ENCODE measurements at places on chromosomes 2 and 18.

GRCh38 chr2:7242189-7242867 lies 325.1 kb downstream of the RNF144A start:
- DNase-seq = no peak

- DNase-seq = no peak
Measured at GRCh38 chr2:101972621-101973434, 18.9 kb upstream of the IL1R2 start.

- no peak for DNase-seq
Measured at GRCh38 chr2:7161501-7161900, 244.3 kb downstream of the RNF144A start.

- no peak for DNase-seq
Measured at GRCh38 chr18:48790869-48791635, 159.7 kb downstream of the SMAD7 start.

DNA sequence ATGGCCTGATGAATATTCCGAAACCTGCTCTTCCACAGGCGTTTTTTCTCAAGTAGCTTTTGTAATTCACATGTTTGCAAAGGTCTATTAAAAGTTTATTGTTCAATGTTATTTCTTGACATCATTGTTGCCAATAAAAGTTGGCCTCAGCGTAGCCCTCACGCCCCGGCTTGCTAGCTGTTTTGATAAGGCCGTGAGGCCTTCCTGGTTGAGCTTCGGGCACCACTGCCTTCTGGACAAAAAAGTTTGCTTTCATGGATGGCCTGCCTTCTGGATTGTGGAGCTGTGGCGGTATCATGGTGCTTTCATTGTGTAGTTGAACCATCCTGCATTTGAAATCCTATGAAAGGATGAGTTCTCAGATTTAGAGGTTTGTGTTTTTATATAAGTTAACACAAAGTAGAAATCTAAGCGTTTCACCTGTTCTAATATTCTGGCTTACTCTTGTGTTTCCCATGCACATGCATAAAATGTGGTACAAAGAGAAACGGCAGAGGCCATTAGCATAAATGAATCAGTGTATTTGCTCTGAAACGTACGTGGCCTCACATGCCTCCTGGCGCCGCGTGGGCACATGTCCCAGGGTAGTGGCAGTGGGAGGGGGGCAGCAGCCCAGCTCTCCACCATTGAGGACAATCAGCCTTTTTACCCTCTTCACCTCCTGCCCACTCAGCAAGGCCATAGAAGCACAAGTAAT lies 134.5 kb downstream of the NCK2 start:
- no peak for DNase-seq

DNA sequence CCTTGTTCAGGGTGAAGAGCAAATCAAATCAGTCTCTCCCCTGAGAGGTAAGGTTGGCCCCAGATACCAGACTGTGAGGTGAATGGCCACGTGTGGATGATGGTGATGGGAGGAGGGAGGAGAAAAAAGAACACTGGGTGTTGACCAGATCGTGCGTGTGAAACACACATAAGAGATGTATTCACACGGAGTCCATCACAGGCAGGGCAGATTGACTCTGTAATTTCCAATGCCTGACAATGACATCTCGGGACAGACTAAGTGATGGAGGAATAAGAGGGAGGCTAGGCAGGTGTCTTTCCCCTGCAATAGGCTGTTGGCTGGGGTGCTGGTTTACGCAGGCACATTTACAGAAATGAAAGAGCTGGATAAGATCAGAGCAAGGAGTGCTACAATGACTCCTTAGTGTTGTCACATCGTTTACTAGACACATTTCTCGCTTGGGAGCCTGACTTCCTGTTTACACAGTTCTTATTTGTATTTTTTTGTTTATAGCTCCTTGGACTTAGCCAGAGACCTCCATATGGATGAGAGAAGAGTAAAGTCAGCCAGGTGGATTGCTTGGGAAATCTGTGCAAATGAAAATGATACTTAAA lies 43.1 kb downstream of the CPO start:
- no peak for DNase-seq

DNA sequence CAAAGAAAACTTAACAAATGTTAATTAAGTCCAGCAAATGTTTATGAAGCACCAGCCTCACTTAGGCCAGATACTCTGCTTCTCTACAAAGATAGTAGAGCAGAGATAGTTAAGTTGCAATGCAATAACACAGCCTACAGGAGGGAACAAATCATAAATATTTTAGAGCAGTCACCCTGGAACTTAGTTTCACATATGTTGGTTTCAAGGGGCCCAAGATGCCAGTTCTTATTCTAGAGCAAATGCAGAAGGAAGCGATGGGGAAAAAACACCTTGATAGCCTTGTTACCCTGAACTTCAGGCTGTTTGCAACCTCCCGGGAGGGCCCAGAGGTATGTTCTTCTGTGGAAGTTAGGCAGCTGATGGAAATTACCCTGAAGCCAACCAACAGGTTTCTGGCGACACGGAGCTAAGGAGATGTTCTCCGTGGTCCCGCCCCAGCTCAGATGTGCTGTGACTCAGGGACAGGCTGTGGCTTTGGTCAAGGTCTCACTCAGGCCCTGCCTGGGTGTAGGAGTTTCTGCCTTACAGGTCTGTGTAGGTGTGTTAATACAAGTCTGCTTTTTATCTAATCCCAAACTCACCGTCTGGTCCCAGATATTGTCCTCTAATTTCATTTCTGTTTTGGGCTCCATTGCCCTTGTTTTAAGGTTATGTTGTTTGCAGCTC lies 3.8 kb downstream of the CTIF start:
- no peak for DNase-seq

DNA sequence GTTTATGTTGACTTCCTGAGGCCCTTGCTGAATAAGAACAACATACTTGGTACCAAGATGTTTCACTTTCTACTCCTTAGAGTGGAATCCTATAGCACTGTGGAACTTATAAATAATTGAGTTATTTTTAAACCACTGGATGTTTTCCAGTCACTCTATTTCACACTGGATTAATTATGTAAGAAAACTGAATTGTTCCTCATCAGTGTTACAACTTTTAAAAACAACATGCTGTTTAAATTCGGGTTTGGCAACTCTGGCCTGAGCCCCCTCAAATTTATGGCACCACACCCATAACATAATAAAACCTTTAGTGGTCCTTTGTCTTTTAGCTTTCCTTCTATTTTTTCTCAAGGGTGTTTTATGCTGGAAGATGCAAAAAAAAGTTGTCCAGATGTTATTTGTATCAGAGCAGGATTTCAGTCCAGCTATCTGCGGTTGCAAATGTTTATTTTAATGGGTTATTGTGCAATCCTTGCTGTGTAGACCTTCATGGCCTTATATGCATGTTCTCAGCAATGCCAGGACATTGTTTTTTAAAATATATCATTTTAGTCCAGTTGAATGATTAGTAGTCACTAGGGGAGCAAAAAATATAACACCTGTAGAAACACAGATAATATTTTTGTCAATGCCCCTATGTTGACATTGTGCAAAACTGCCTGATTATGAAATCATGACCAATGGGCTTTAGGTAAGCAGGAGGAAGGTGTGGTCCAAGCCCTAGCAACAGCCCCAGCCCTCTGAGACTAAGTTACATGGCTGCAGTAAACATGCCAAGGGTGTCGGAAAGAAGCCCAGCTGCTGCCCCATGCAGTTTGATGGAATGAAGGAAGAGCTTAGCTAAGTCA lies 638.0 kb upstream of the ZEB2 start:
- no peak for DNase-seq

DNA sequence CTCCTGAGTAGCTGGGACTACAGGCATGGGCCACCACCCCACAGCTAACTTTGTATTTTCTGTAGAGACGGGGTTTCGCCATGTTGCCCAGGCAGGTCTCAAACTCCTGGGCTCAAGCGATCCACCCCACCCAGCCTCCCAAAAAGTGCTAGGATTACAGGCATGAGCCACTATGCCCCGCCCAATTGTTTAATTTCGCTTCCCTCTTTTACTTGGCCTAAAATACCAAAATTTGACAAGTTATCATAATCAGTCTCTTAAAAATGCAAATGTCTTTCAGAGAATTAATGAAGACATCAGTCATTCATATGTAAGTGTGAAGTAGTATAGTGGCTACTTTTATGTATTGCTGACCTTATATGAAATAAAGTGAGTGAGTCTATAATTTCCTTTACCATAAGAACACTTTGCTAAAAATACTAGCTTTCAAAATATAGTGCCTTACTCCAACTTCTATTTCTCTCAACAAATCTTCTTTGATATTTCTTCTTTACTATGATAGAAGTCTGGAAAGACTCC lies 9.8 kb downstream of the FBXO11 start:
- DNase-seq = no peak

DNA sequence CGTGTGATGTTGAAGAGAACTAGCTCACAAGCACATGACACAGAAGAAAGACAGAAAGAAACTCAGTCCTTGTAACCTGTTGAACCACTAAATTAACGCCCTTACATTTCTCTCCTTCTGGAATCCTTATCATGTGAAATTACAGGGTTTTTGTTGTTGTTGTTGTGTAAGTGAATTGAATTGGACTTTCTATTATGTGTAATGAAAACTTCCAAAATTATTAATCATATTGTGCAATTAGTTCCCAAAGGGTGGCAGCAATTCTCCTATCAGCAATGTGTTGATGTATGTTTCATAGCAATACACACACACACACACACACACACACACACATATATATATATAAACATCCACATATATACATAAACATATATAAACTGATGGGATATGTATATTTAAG lies 402.2 kb upstream of the TCF4 start:
- no peak for DNase-seq

GRCh38 chr2:54226260-54226659 lies 29.8 kb downstream of the TSPYL6 start:
- no peak for DNase-seq

- no peak for DNase-seq
Measured at GRCh38 chr2:9762164-9762563, 81.1 kb upstream of the TAF1B start.

GRCh38 chr2:45962177-45962921 lies 310.9 kb downstream of the PRKCE start:
- no peak for DNase-seq

GRCh38 chr2:172596776-172597175 lies 40.9 kb downstream of the PDK1 start:
- DNase-seq = no peak

All from GM13977 (cell line).